Osteocyte (in vitro differentiated cells): ENCODE measurements at places on chromosomes 6 and 20. TPM values are rescaled to one million over a fixed set of nuclear protein-coding genes. Genes with fewer than 3 reads are reported as not detected.
A peak's percentile ranks its signal among the peaks of the same experiment; 100 is the strongest.

DNA sequence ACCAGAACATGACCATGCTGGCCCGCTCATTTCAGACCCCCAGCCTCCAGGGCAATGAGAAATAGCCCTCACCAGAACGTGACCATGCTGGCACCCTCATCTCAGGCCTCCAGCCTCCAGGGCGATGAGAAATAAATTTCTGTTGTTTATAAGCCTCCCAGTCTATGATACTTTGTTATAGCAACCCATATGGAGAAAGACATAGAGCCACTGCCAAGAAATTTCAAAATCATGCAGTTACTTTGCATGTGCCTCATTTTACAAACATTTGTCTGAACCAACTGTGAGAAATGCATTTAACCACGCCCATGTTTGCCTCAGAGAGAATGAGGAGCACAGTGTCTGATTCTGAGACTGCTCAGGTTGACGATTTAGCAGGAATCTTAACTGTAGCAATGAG is 15.5 kb downstream of the CYP39A1 start:
- no peaks in the 10 kb centered on the region for H3K36me3 ChIP-seq
- no peak overlapping the region for H3K27ac ChIP-seq
- peaks cover 17% of the 10 kb centered on the region for H3K27me3 ChIP-seq
- peaks cover 6% of the 10 kb centered on the region for H3K4me1 ChIP-seq

DNA sequence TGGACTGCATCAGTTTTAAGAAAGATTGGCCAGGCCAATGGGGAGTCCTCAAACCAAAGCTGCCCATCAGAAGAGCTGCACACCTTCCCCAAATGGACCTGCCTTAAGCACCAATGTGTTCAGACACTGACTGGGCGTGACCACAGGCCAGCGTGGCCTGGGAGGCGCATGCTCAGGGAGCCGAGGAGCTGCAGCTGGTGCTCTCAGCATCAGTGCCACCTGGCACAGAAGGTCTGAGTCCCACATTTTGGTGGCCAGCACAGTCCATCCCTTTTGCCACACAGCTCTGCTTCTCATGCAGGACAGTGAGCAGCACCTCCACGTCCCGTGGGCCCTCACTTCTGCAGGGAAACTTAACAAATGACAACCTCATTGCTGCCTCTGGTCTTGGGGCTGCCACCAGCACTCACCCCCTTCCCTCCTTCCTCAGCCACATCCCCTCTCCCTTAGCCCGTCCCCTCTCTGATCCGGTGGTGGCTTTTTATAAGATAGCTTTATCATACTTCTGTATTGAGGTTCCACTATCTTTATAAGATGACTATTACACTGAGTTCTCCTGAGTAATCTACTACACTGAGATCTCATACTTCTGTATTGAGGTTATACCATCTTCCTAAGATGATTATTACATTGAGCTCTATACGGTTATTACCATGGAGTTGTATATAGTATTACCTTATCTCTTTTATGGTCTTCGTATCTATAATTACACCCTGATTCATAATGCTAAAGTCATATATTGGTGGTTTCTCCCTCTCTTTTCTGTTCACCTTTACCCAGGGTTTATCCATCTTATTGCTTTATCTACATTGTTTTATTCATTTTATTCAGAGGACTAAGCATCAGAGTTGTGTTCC is 109.1 kb downstream of the TOX2 start:
- H3K36me3 ChIP-seq = no peaks in the 10 kb centered on the region
- no peak overlapping the region for H3K27ac ChIP-seq
- H3K27me3 ChIP-seq = peaks cover 46% of the 10 kb centered on the region
- H3K4me3 ChIP-seq = no peak overlapping the region

DNA sequence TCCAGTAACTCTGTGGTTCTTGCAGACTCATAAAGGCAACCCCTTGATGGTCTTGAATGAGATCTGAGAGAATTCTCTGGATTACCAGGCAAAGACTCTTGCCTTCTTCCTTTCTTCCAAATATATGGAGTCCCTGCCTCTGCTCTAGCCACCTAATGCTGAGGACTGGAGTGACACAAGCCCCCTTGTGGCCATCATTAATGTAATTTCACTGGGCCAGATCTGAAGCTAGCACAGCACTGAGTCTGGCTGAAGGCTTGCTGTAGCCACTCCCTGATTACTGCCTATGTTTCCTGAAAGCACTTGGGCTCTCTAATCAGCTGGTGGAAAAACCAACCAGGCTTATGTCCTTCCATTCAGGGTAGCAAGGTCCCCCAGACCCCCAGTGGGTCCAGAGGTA is 559.3 kb upstream of the IRAK1BP1 start:
- no peaks in the 10 kb centered on the region for H3K36me3 ChIP-seq
- H3K27me3 ChIP-seq = no peaks in the 10 kb centered on the region
- no peak for DNase-seq
- H3K4me3 ChIP-seq = no peak overlapping the region
- H3K27ac ChIP-seq = no peak overlapping the region

The HUS1B gene
- total RNA-seq = 1.3 and 1.8 TPM in 2 replicates

- H3K27me3 ChIP-seq = peaks cover 9% of the 10 kb centered on the region
- H3K27ac ChIP-seq = no peak overlapping the region
- H3K36me3 ChIP-seq = no peaks in the 10 kb centered on the region
- no peak for DNase-seq
Observed at GRCh38 chr6:760982-761955, 68.3 kb upstream of the EXOC2 start.

The CPNE5 gene
- not detected in 2 replicates for total RNA-seq

GRCh38 chr20:24164360-24164759 is 175.8 kb upstream of the GGTLC1 start:
- H3K27ac ChIP-seq = no peak overlapping the region
- DNase-seq = no peak
- no peaks in the 10 kb centered on the region for H3K36me3 ChIP-seq
- H3K4me1 ChIP-seq = peaks cover 4% of the 10 kb centered on the region
- H3K27me3 ChIP-seq = peaks cover 2% of the 10 kb centered on the region

- DNase-seq = no peak
- peaks cover 3% of the 10 kb centered on the region for H3K4me1 ChIP-seq
- no peak overlapping the region for H3K4me3 ChIP-seq
- H3K27ac ChIP-seq = no peak overlapping the region
- no peaks in the 10 kb centered on the region for H3K27me3 ChIP-seq
- peaks cover 44% of the 10 kb centered on the region for H3K36me3 ChIP-seq
Observed at GRCh38 chr6:96537726-96538125, 16.1 kb downstream of the UFL1 start.

DNA sequence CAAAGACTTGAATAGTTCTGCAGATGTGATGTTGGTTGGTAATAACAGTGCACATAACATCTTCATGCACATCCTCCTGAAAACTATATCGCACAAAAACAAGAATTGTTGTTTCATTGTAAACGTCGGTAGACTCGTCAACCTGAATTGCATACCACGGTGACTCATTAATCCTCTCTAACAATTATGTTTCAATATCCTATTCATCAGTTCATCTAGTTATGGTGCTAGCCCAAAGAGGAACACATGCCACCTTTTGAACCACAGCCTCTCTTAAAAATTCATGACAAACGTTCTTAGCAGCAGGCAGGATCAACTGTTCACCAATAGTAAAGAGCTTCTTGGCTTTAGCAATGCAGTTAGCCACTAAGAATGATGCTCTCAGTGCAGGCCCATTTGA is 25.0 kb downstream of the CRYBG1 start:
- DNase-seq = no peak
- H3K4me1 ChIP-seq = no peaks in the 10 kb centered on the region
- H3K4me3 ChIP-seq = no peak overlapping the region
- H3K36me3 ChIP-seq = no peaks in the 10 kb centered on the region
- H3K27me3 ChIP-seq = peaks cover 69% of the 10 kb centered on the region

DNA sequence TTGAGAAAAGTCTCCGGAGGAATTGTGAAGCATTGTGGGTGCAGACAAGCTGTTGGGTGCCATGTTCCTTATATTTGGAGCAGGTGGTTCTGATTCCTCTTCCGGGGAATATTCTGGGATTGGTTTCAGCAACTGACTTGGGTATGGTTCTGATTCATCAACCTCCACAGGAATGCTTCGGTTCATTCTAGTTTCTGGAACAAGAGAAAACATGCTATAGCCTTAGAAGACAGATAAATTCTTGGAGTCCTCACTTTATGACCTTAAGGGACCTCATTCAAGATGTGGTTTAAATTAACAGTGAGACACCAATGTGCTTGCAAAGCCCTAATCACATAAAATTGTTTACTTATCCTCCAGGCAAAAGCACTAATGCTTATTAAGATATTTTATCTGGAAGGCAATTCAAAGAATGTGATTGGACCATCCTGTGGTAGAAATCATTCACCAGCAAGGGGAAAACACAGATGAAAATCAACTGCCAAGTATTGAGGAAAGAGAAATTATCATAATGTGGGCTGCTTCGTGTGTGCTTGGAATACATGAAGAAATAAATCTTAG is 13.7 kb downstream of the TRAF3IP2 start:
- no peak for DNase-seq
- peak overlapping the region; percentile 98 for H3K27ac ChIP-seq
- no peaks in the 10 kb centered on the region for H3K27me3 ChIP-seq
- peaks cover 69% of the 10 kb centered on the region for H3K4me1 ChIP-seq

DNA sequence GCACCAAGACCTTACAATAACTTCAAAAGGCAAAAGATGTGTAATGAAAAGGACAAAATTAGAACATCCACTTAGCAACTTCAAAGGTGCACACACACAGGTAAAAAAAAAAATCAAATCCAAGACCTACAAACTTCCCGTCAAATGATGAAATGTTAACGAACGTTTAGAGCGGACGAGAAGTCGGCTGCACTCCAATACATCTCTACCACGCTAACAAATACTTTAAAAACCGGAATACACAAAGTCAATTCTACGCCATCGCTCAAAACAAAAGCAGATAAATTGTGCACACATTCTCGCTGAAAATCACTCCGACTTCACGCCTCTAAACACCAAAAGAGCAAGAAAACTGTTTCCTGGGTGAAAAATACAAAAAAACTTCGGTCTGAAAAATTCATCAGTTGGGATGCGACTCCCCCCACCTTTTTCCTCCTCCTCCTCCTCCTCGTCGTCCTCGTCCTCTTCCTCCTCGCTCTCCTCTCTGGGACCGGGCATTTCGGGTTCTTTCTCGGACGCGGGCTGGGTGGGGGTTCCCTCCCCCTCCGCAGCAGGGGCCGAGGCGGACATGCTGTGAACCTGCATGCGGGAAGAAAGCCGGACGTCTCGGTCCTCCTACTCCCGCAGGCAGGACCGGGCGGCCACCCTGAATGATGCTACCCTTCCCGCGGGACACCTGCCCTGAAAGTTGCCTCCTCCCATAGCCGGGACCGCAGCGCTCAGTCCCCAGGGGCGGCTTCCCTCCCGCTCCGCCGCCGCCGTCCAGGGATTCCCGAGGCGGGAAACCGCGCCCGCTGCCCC is 712 bp downstream of the DEK start:
- H3K27ac ChIP-seq = peak overlapping the region; percentile 90
- H3K36me3 ChIP-seq = peaks cover 5% of the 10 kb centered on the region
- no peaks in the 10 kb centered on the region for H3K27me3 ChIP-seq
- peak overlapping the region; percentile 93 for H3K4me3 ChIP-seq

- no peak overlapping the region for H3K27ac ChIP-seq
- peaks cover 6% of the 10 kb centered on the region for H3K36me3 ChIP-seq
- H3K4me1 ChIP-seq = peaks cover 64% of the 10 kb centered on the region
- H3K4me3 ChIP-seq = no peak overlapping the region
- no peaks in the 10 kb centered on the region for H3K27me3 ChIP-seq
- DNase-seq = no peak
Observed at GRCh38 chr6:11126876-11127275, 15.4 kb upstream of the ERVFRD-1 start.

- DNase-seq = no peak
- peaks cover 7% of the 10 kb centered on the region for H3K27me3 ChIP-seq
- no peaks in the 10 kb centered on the region for H3K36me3 ChIP-seq
- H3K4me3 ChIP-seq = no peak overlapping the region
- H3K4me1 ChIP-seq = no peaks in the 10 kb centered on the region
Observed at GRCh38 chr6:146305951-146306350, 237.7 kb upstream of the RAB32 start.

DNA sequence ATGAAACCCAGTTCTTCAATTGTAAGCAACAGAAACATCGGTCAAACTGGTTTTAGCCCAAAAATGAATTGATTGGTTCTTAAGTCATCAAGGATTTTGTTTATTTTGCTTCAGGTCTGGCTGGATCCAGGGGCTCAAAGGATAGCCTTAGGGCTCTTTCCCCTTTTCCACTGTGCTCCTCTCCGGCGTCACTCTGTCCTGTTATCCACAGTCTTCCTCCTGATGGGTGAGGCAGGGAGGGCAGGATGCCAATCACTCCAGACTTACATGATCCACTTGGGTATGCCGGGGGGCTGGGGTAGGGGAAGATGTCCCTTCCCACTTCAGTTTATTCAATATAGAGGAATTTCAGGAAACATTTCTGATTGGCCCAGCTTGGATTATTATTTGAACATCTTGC is 40.0 kb downstream of the PLAGL2 start:
- H3K4me1 ChIP-seq = peaks cover 5% of the 10 kb centered on the region
- H3K27ac ChIP-seq = no peak overlapping the region
- H3K4me3 ChIP-seq = no peak overlapping the region
- peaks cover 29% of the 10 kb centered on the region for H3K36me3 ChIP-seq

- H3K4me1 ChIP-seq = no peaks in the 10 kb centered on the region
- H3K4me3 ChIP-seq = no peak overlapping the region
- H3K27ac ChIP-seq = no peak overlapping the region
- H3K27me3 ChIP-seq = peaks cover 19% of the 10 kb centered on the region
Observed at GRCh38 chr6:136405420-136406029, 115.9 kb upstream of the BCLAF1 start.

DNA sequence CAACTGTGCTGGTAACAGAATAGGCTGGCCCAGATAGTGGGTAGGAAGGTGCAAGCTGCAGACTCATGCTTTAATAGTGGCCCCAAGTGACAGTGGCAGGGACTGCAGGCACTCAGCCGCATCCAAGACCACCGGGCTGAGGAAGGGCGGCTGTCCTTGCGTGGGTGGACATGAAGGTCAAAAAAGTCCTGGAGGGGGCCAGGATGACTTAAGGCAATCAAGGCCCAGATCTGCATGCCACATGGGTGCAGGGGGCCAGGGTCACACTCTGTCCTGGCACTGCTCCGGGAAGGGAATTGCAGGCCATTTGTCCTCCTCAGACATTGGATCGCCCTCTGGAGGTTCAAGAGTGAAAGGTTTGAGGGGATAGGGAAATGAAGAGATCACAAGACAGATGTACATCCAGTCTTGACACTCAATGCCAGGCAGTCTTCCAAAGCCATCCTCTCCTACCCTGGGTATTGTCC is 10.4 kb upstream of the VNN2 start:
- DNase-seq = no peak
- H3K27me3 ChIP-seq = peaks cover 3% of the 10 kb centered on the region
- H3K4me3 ChIP-seq = no peak overlapping the region
- peaks cover 6% of the 10 kb centered on the region for H3K4me1 ChIP-seq
- no peak overlapping the region for H3K27ac ChIP-seq

The ANKRD66 gene
- total RNA-seq = not detected in 2 replicates

GRCh38 chr6:45577836-45578504 is 200.2 kb upstream of the SUPT3H start:
- no peaks in the 10 kb centered on the region for H3K27me3 ChIP-seq
- peaks cover 16% of the 10 kb centered on the region for H3K4me1 ChIP-seq
- H3K36me3 ChIP-seq = peaks cover 14% of the 10 kb centered on the region

DNA sequence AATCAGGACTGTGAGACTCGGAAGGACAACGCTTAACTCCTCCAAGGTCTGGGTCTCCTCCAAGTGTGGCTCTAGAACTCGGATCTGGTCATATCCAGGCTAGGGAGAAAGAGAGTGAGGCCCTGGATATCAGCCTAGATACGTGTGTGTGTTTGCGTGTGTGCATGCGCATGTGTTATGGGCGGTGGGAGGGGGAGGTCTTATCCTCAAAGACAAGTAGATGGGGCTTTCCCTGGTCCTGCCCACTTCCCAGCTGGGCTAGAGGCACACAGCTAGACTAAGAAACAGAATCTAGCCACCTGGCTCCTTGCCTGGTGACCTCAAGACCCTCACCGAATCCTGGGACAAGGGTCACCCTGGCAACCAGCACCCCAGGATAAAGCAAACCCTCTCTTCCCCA is 13.2 kb downstream of the CPNE5 start:
- DNase-seq = no peak
- no peak overlapping the region for H3K27ac ChIP-seq
- no peaks in the 10 kb centered on the region for H3K36me3 ChIP-seq
- H3K4me1 ChIP-seq = peaks cover 15% of the 10 kb centered on the region
- H3K27me3 ChIP-seq = no peaks in the 10 kb centered on the region

The C20orf141 gene
- total RNA-seq = not detected in 2 replicates

The FHL5 gene
- not detected in 2 replicates for total RNA-seq
